ENCODE measurements at places on chromosomes 13 and 19.

GRCh38 chr13:80361883-80362327 lies 21.0 kb upstream of the SPRY2 start:
- DNase-seq, result no peak

DNA sequence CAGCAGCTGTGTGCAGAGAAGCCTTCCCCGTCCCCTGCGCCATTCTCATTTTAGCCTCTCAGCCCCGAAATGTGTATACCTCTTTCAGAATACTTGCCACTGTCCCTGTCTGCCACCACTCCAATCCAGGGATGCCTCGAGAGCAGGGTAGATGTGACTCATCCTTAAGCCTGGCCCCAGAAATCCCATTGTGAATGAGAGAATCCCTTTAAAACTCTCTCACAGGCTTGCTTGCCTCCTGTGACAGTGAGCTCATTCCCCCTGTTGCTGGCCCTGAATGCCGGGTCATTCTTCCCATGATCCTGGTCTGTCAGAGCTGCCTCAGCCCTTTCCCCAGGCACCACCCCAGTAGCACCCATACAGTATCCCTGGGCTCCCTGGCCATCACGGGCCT lies 9.6 kb downstream of the AP2A1 start:
- DNase-seq, result no peak

DNA sequence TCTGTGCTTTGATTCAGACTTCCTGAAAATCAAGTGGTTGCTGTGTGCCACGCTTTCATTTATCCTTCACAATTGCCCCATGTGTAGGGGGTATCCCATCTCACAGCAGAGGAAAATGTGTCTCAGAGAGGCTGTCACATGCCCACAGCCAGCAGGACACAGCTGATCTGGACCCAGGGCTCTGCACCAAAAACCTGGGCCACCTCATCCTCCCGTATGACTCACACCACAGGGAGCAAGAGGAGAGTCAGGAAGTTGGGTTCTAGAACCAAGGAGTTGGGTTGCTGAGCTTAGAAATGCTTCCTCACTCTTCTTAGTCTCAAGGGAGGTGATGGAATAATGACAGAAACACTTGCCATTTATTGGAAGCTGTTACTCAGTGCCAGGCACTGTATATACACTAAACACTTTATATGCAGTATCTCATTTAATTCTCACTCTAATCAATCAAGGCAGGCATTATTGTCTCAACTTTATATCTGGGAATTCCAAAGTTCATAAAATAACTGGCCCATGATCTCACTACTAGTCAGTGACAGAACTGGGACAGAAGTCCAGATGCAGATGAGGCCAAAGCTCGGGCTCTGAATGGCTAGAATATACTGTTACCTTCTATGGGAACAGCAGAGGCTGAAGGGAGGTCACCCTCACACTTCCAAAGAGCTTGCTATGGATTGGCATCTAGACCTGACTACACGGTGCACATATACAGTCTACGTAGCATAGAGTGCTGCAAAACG lies 47.7 kb upstream of the ATP12A start:
- DNase-seq, result no peak

DNA sequence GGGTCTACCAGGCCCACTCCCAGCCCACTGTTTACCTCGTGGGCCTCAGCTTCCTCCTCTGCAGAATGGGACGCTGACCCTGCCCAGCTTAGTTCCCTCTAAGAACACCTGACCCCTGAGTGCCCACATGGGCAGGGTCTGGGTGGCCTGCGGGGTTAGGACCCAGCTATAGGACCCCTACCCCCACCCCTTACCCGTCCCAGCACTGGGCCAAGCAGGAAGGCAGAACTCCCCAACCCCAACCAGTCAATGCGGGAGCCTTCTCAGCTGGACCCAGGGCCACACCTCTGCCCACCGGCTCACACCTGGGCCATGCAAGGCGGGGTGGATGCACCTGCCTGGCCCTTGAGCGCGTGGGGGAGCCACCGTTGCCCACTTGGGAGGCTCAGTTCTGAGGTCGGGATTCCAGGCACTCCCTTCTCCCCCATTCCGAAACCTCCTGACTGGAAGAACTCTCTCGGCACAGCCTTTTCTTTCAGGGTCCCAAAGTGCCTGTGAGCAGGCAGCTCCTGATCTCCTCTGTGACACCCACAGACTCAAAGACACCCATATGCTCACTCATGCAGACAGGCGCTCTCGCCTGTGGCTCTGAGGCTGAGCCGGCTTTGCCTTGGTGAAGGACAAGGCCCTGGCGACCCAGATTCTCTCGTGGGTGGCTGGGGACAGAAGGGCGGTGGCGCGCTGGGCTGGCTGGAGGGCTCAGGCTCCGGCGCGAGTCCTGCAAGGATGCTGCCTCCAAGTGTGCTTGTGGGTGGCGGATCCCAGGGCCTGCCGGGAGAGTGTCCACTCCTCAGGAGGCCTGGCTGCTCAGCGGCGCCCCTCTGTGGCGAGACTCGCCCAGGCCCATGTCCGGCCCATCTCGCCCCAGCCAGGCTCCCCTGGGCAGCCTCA lies 27.9 kb upstream of the PARP4 start:
- DNase-seq, result no peak

GRCh38 chr13:55437162-55437561 lies 1703.6 kb upstream of the PRR20A start:
- no peak for DNase-seq

- DNase-seq, result no peak
Observed at GRCh38 chr19:17748884-17749638, 2.2 kb upstream of the FCHO1 start.

GRCh38 chr13:36512771-36513170 lies 80.5 kb downstream of the CCNA1 start:
- DNase-seq, result no peak
